ENCODE measurements at places on chromosomes 13 and 19.

DNA sequence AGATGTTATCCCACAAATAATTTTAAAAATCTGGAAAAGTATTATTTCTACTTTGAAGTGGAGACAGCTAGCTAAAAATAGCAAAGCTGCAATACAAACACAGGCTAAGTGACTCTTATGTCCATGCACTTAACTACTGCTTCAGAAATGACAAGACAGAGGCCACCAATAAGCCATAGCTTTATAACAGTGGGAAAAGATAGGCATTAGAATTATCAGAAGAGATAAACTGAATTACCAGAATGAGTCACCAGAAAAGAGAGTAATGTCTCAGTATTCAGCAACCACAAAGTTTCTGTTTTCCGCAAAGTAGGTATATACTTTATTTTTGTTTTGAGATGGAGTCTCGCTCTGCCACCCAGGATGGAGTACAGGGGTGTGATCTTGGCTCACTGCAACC, 17.1 kb downstream of the CLN5 start:
- DNase-seq: no peak

DNA sequence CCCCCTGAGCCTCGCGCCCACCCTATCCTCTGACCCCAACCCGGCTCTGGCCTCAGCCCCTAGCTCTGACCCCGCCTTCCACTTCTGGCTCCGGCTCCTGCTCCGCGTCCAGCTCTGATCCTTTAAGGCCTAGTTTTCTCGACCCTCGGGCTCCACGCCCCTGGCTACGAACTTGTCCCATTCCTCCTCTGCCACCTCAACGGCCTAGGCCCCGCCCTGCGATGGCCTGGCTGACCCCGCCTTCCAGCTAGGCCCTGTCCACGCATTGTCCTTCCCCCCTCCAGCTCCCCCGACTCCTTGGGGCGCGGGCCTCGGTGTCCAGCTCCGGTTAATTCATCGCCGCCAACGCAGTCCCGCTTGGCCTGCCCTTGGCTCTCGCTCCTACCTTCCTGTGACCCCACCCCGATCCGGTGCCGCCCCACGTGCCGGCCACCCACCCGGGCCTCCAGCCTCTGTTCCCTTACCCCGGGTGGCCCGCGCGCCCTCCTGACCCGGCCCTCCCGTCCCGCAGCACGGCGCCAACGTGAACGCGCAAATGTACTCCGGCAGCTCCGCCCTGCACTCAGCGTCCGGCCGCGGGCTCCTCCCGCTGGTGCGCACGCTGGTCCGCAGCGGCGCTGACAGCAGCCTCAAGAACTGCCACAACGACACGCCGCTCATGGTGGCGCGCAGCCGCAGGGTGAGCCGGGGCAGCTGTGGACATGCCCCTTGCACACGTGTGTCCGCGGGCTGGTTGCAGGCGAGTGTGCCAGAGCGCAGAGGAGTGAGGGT, 9.4 kb downstream of the BCL3 start:
- no peak for DNase-seq

GRCh38 chr13:77535448-77535847, at the start of gene SCEL:
TSS of gene SCEL (plus strand) at chr13:77535706. CDS start at chr13:77555876, 20,170 bp downstream.
- DNase-seq: no peak

- no peak for DNase-seq
Measured at GRCh38 chr13:21997726-21998125, 326.9 kb downstream of the FGF9 start.

- DNase-seq: no peak
Measured at GRCh38 chr13:42766016-42766415, 15.4 kb upstream of the FAM216B start.

DNA sequence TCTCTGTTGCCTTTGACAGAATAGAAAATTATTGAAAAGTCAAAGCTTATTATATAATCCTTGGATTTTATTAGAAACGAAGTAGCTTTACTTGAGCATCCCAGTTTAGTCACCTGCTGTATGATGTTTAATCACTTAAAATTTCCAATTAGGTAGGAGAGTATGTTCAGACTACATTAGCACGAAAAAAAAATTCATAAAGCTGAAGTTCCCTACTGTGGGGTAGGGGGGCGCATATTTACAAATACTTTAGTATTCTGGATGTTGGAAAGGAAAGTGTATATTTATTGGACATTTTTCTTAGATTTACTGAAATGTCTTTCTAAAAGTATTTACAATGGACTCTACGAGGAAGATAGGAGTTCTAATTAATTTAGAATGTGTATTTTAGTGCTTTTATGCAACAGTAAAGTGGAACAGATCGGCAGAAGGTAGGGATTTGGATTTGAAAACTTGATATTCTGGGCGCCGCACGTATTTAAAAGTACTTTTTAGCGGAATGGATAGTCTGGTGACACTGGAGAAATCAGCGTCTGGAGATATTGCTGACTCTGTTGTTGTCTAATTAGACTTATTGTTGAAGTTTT, 1.9 kb downstream of the CDK8 start:
- DNase-seq: peak; percentile 32

DNA sequence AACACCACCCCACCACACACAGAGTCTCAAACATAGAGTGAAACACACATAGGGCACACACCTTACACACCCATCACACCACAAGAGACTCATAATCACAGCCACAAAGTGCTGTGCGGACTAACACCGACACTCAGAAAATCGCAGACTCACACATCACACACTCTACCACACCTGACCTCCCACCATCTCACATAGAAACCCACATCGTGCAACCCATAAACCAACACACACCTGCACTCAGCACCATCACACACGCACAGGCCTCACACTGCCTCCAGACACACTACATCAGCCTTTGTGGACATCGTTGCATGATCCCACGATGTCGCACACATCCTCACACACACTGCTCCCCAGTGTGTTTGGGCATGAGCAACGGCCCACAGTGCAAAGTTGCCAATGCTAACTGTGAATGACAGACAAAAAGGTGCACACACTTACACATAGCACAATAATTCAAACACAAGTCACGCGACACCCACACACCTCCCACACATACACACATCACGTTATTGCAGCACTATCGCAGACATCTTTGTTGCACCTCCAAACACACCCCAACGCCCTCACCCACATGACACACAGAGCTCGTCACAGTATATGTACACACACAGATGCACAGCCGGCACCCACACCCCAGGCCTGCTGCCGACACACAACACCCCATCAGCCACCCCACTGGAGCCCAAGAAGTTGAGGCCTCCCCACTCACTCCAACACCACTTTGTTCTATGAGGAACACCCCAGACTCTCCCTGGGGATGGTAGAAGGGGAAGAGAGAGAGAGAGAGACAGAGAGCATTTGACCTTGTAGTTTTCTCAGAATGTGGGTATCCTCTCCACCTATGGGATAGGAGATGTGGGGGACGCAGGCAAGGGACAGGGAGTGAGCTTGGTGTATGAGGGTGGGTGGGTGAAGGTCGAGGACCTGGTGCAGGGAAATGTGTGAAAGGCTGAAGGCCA, 1.2 kb upstream of the ATP1A3 start:
- DNase-seq: no peak

DNA sequence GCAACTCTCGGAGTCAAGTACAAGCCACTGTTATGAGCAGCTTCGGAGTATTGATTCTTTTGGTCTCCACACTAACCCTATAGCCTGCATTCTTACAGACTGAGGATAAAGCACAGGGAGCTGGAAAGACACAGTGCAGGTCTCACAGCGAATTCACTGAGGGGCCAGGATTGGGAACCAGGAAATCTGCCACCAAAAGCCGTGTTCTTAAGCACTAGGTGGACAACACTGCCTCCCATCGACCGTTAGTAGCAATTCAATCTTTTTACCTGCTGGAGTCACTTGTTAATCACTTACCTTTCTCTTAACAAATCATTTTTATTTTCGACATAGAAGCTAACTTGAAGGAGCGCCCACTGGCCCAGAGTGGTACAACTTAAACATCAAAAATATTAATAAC, 6.3 kb downstream of the PMIS2 start:
- DNase-seq: peak; percentile 26

GRCh38 chr13:39330504-39330903, 272.5 kb downstream of the LHFPL6 start:
- no peak for DNase-seq

- no peak for DNase-seq
Measured at GRCh38 chr13:99902657-99903056, 68.9 kb downstream of the ZIC5 start.

DNA sequence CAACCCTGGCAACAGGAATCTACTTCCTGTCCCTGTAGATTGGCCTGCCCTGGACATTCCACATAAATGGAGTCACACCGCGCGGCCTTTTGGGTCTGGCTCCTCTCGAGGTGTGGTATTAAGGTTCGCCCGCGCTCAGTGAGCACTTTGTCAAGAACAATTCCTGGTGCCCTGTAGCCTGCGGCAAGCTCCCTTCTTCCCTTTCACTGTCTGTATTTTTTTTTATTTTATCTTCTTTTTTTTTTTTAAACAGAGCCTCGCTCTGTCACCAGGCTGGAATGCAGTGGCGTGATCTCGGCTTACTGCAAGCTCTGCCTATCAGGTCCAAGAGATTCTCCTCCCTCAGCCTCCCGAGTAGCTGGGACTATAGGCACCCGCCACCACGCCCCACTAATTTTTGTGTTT, 28.3 kb downstream of the PEX11G start:
- DNase-seq: no peak

DNA sequence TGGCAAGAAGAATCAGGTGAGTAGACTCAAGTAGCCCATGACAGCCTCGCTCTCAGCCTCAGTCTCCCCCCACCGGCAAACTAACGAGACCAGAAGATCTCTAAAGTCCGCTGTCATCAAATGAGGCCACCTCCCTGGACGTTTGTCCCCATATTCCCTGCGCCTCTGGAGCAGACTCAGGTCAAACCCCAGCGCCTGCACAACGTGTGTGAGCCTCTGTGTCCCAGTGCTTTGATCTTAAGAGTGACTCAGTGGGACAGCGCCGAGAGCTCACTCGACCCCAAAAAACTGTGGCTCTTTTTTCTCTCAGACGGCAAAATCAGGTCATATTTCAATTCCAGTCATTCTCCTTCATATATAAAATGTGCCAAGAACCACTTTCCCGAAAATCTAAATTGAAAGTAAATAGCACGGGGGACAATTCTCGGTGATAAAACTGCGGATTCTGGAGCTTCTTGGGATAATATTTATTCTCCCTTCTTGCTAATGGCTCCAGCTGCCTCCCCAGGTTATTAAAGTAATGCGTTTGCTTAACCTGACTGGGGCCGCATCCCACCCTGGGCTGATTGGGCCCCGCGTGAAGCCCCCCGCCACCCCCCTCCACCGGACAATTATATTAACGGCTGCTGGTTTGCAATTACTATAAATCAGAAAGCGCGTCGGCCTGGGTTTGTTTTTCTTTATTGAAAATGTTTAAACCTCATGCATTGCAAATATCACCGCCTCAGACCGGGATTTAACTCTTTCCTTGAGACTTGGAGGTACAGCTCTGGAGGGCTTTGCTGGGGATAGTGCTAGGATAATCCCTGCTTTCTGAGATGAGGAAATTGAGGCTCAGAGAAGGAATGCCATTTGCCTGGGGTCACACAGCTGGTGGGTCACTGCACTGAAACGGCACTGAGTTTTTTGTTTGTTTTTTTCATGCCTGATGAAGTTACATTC, 37.5 kb upstream of the ZNRF4 start:
- DNase-seq: no peak

- no peak for DNase-seq
Measured at GRCh38 chr13:23567906-23568460, 2.2 kb upstream of the TNFRSF19 start.
